Upper lobe of right lung (tissue), 1 donor: ENCODE measurements at places on chromosomes 1 and 21.

GRCh38 chr1:17425806-17426600 is 13.5 kb downstream of the RCC2 start:
- no peak for DNase-seq
- H3K4me3 ChIP-seq: no peak overlapping the region
- H3K36me3 ChIP-seq: peaks cover 79% of the 10 kb centered on the region
- H3K27me3 ChIP-seq: no peaks in the 10 kb centered on the region

GRCh38 chr1:58162952-58163550 is 383.5 kb downstream of the OMA1 start:
- no peak overlapping the region for H3K4me3 ChIP-seq
- no peaks in the 10 kb centered on the region for H3K27me3 ChIP-seq
- H3K27ac ChIP-seq: no peak overlapping the region
- DNase-seq: no peak

DNA sequence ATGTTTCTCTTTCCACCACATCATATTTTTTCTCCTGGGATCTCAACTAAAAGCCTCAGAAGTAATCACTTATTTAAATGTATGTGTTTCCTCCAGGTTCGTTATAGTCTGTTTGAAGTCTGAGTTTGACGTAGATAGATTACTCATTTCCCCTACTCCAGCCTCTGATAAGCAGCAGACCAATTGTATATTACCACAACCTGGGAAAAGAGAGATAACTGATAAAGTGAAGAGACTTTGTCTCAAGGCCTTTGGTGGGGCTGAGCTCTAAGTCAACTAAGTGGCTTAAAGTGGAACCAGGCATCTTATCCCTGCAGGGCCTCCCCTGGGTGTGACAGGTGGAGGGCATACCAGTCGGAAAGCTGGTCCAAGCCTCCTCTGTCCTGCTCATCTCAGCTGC is 34.9 kb upstream of the CACNA1E start:
- H3K36me3 ChIP-seq: no peaks in the 10 kb centered on the region
- H3K27ac ChIP-seq: no peak overlapping the region
- no peak overlapping the region for H3K4me3 ChIP-seq
- no peaks in the 10 kb centered on the region for H3K27me3 ChIP-seq
- DNase-seq: no peak
- H3K4me1 ChIP-seq: no peaks in the 10 kb centered on the region

DNA sequence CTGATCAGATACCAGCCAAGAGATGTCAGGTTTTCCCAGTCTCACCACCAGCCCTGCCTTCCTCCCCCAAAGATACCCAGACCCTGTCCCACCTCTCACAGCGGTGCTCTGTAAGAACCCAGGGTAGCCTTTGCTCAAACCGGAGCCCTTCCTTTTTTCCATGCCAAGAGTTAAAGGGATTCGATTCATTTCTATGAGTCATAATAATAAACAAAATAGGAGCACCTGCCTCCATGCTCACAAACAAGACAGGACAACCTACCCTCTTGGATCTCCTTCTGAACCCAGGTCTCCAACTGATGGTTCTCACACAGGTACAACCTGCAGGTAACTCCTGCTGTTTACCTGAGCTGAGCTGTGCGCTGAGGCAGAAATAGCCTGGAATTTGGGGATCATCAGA is 5.9 kb upstream of the ATP1A2 start:
- H3K27me3 ChIP-seq: no peaks in the 10 kb centered on the region
- H3K4me3 ChIP-seq: no peak overlapping the region
- no peaks in the 10 kb centered on the region for H3K4me1 ChIP-seq
- H3K36me3 ChIP-seq: no peaks in the 10 kb centered on the region

GRCh38 chr1:50268049-50268448 is 155.2 kb downstream of the DMRTA2 start:
- DNase-seq: no peak
- no peak overlapping the region for H3K4me3 ChIP-seq
- H3K27me3 ChIP-seq: no peaks in the 10 kb centered on the region
- H3K4me1 ChIP-seq: peaks cover 4% of the 10 kb centered on the region
- H3K27ac ChIP-seq: no peak overlapping the region
- H3K36me3 ChIP-seq: no peaks in the 10 kb centered on the region

DNA sequence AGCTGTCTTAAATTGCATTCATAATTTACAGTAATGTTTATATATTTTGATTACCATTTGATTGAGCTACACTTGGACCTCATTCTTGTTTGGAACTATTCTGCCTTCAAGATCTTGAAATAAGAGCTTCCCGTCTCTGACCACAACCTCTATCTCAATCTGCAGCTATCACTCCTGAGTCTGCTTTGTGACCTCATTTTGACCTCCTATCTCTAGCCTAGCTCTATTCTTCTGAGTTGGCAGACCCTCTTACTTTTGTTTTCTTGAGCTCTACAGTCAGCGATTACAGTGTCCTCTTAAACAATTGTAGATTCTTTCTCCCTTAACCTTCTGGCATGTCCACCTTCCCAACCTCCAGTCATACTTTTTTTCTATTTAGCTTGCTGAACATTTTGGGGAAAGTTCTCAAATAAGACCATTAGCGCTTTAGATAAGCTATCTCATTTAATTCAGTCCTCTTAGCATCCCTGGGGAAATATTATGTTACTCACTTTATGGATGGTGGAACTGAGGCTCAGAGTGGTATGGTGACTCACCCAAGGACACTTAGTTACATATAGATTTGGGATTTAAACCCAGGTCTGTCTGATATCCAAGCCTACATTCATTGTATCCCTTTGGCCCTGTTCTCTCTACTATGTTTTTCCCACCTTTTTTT is 19.1 kb downstream of the RPAP2 start:
- no peak overlapping the region for H3K27ac ChIP-seq
- H3K36me3 ChIP-seq: peaks cover 22% of the 10 kb centered on the region
- no peak for DNase-seq
- no peaks in the 10 kb centered on the region for H3K27me3 ChIP-seq
- H3K4me1 ChIP-seq: peaks cover 6% of the 10 kb centered on the region
- no peak overlapping the region for H3K4me3 ChIP-seq

DNA sequence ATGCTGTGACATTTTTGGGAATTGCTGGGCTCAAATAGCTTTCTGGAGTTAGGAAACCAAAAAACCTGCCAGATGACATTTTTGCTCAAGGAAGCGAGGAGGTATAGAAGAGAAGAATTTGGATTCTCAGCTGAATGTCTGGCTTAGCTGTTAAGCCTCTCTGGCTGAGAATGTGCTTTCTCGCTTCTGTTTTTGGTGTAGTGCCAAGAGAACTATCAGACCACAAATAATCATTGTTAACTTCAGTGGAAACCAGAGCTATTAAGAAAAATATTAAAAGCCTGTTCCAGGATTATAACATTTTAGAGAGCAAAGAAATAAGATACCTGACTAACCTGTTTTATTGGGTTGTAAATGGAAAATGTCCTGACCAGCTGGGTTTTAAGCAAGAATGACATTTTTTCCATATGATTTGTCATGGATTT is 39.5 kb upstream of the DIPK1A start:
- H3K4me1 ChIP-seq: no peaks in the 10 kb centered on the region
- H3K27ac ChIP-seq: no peak overlapping the region
- H3K36me3 ChIP-seq: no peaks in the 10 kb centered on the region

DNA sequence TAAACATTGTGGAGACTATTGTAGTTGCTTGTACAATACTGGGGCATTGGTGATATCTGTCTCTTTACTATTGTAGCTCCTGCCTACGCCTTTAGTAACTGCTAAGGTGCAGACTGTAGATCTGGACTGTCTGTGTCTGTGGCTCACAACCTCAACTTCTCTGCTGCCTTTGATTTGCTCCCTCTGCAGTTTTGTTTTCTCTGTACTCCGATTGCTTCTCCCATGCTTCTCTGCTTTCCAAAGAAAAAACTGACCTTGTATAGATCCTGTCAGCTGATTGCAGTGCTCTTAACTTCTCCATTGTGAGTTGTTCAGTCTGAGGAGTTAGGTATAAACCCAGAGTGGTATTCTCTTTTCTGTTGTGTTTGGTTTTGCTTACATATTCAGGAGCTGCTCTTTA is 15.3 kb downstream of the MAGI3 start:
- H3K27me3 ChIP-seq: no peaks in the 10 kb centered on the region
- no peak overlapping the region for H3K27ac ChIP-seq
- peaks cover 11% of the 10 kb centered on the region for H3K4me1 ChIP-seq
- H3K4me3 ChIP-seq: no peak overlapping the region

DNA sequence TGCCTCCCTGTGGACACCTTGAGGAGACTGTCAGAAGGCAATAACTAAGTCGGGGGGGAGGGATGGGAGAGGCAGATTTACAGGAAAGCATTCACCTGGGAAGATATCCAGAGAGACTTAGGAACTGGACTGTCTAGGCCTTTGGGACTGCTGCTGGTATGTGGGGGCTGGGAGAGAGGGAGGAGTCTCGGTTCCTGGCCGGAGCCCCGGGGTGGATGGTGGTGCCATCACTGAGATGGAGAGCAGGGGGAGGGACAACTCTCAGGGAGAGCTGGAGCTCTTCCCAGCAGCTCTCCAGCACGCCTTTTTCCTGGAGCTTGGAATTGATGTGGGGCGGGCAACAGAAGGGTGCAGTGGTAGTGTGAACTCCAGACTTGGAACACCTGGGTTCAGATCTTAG is 22.1 kb downstream of the PTPRF start:
- no peak overlapping the region for H3K4me3 ChIP-seq
- H3K27me3 ChIP-seq: no peaks in the 10 kb centered on the region
- H3K36me3 ChIP-seq: no peaks in the 10 kb centered on the region
- H3K4me1 ChIP-seq: peaks cover 36% of the 10 kb centered on the region
- peak; percentile 84 for DNase-seq

- no peaks in the 10 kb centered on the region for H3K27me3 ChIP-seq
- peaks cover 6% of the 10 kb centered on the region for H3K36me3 ChIP-seq
- DNase-seq: no peak
These were observed 19.6 kb downstream of the AGL start for GRCh38 chr1:99869723-99870122.

- no peaks in the 10 kb centered on the region for H3K4me1 ChIP-seq
- no peak overlapping the region for H3K27ac ChIP-seq
- H3K4me3 ChIP-seq: no peak overlapping the region
- H3K27me3 ChIP-seq: no peaks in the 10 kb centered on the region
- no peaks in the 10 kb centered on the region for H3K36me3 ChIP-seq
These were observed 335.0 kb upstream of the NFIA start for GRCh38 chr1:60747353-60747752.

- no peak overlapping the region for H3K27ac ChIP-seq
- H3K36me3 ChIP-seq: no peaks in the 10 kb centered on the region
- peaks cover 61% of the 10 kb centered on the region for H3K27me3 ChIP-seq
- peaks cover 24% of the 10 kb centered on the region for H3K4me1 ChIP-seq
- peak; percentile 48 for DNase-seq
- H3K4me3 ChIP-seq: no peak overlapping the region
These were observed 3.4 kb downstream of the POU3F1 start for GRCh38 chr1:38043036-38043747.

GRCh38 chr1:156319664-156320063 is 18.4 kb downstream of the CCT3 start:
- no peaks in the 10 kb centered on the region for H3K4me1 ChIP-seq
- DNase-seq: no peak
- H3K36me3 ChIP-seq: peaks cover 100% of the 10 kb centered on the region
- H3K27ac ChIP-seq: no peak overlapping the region
- H3K27me3 ChIP-seq: no peaks in the 10 kb centered on the region
- no peak overlapping the region for H3K4me3 ChIP-seq

DNA sequence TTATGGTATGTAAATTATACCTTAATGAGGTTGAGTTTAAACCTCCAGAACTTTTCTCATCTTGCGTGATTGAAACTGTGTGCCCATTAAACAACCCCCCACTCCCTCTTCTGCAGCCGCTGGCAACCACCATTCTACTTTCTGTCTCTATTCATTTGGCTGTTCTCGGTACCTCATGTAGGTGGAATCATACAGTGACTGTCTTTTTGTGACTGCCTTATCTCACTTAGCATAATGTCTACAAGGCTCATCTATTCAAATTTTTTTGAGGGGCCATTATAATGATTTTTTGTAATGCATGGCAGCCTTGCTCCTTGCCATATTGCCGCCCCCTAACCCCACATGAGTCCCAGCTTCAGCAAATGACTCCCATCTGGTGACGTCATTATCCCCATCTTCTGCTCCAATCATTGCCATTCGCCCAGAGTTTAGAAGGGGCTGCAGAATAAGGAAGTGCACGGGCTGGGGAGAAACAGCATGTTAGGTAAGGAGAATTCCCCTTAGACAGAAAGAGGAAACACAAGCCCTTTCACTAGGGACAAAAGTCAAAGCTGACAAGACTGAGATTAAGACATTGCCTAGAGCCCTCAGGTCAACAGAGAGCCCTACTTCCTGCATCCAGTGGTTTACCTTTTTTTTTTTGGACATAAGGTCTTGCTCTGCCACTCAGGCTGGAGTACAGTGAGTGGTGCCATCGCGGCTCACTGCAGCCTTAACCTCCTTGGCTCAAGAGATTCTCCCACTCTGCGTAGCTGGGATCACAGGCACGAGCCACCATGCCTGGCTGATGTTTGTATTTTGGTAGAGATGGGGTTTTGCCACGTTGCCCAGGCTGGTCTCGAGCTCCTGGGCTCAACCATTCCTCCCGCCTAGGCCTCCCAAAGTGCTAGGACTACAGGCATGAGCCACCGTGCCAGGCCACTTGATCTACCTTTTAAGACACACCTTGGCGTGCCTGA is 78.4 kb upstream of the ERRFI1 start:
- peak overlapping the region; percentile 18 for H3K27ac ChIP-seq
- H3K4me1 ChIP-seq: no peaks in the 10 kb centered on the region
- no peaks in the 10 kb centered on the region for H3K36me3 ChIP-seq
- no peak for DNase-seq
- H3K27me3 ChIP-seq: no peaks in the 10 kb centered on the region

DNA sequence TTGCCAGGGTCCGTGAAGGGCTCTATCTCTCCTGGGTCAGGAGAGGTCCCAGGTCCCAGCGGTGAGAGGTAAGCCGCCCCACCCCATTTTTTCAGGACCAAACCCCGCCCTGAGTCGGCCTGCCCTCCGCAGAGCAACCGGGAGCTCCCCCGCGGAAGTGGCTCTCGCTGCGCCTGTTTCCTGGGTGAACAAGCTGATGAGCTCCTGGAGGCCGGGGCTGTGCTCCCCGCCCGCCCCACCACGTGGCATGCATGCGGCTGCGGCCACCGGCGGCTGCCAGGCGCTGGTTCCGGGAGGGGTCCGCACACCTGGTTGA is 32.0 kb downstream of the ZBTB17 start:
- peaks cover 23% of the 10 kb centered on the region for H3K4me1 ChIP-seq
- H3K36me3 ChIP-seq: peaks cover 83% of the 10 kb centered on the region
- H3K27me3 ChIP-seq: no peaks in the 10 kb centered on the region
- no peak overlapping the region for H3K27ac ChIP-seq
- no peak overlapping the region for H3K4me3 ChIP-seq

DNA sequence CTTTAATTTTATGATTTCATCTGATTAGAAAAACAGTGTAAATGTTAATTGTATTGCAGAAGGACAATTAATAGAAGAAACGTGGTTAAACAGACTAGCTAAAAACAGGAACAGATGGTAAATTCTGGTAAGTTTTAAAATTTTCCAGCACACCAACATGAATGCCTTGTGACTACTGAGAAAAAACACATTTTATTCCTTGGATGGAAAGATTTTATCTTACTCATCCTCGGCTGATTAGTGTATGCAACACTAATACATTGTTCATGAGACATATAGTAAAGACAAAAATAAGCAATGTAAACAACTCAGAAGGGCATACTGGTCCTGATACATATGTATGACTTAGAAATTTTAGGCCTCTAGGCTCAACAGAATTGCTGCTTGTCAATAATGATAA is 4.9 kb upstream of the AK5 start:
- H3K4me3 ChIP-seq: no peak overlapping the region
- peaks cover 19% of the 10 kb centered on the region for H3K27me3 ChIP-seq
- H3K27ac ChIP-seq: no peak overlapping the region
- no peak for DNase-seq
- no peaks in the 10 kb centered on the region for H3K4me1 ChIP-seq
